ENCODE measurements at places on chromosomes 1 and 21. TPM values are rescaled to one million over a fixed set of nuclear protein-coding genes. Genes with fewer than 3 reads are reported as not detected.

GRCh38 chr21:43866659-43867331 is 1.8 kb downstream of the AGPAT3 start:
- no peak for DNase-seq

- no peak for DNase-seq
Observed at GRCh38 chr1:176515310-176515709, 52.3 kb downstream of the PAPPA2 start.

DISC1 gene
- 13.0 TPM for total RNA-seq

- no peak for DNase-seq
Observed at GRCh38 chr1:23274134-23274505, 56.8 kb upstream of the HTR1D start.

LAD1 gene
- total RNA-seq = 0.51 TPM

GRCh38 chr21:39705849-39706248 is 39.1 kb upstream of the IGSF5 start:
- DNase-seq = no peak

DNA sequence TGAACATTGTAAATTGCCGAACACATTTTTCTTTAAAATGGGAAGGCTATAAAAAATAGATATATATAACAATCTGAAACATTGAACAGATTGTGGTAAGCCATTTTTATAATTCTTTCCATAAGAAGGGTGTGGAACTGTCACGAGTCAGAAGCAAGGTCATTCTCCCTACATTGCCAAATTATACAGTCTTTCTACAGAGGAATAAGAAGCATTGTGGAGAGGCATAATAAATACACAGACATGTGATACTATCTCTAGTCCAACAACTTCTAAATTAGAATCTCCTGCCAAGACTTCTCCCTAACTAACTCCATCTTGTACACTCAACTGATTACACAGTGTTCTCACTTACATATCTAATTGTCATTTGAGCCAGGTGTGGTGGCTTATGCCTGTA is 227.9 kb downstream of the CENPF start:
- DNase-seq = no peak

- no peak for DNase-seq
Observed at GRCh38 chr1:159751031-159751430, 29.7 kb upstream of the DUSP23 start.

- no peak for DNase-seq
Observed at GRCh38 chr1:83857103-83857502, 141.8 kb downstream of the TTLL7 start.

DNA sequence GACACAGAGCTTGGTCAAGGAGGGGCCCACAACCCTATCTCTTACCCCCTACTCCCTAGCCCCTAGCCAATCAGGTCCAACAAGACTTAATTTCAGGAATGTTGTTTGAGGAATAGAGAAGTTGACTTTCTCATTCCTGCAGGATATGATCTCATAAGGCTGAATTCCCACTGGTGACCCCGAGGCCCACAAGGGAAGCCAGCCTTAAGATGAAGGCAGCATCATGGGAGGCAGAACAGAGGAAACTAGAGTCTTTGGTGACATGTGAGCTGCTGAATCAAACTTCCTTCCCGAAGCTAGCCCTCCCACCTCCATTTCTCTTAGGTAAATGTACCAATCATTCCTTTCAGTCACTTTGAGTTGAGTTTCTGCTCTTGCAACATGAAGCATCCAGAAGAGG is 9.1 kb upstream of the PDIK1L start:
- no peak for DNase-seq

KCNJ10 gene
- total RNA-seq = 0.16 TPM

Data from mesenteric fat pad (tissue), 1 donor.